ENCODE measurements at places on chromosomes 1 and 21.

DNA sequence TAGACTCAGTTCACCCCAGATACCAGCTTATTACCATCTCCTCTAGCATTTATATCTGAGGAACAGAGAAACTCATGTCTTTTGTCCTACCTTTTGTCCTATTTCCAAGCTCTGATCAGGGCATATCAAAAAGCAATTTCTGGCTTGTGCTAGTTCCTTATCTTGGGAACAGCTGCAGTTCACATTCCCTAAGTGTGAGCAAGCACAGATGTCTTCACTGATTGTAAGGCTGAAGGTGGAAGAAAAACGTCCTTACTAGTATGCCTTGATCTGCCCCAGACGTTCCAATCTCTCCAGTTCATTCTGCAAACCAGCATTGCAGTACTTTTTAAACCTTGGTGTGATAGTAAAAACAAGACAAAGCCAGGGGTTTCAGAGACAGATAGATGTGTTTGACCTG lies 139.8 kb downstream of the NCAM2 start:
- no peak for DNase-seq

DNA sequence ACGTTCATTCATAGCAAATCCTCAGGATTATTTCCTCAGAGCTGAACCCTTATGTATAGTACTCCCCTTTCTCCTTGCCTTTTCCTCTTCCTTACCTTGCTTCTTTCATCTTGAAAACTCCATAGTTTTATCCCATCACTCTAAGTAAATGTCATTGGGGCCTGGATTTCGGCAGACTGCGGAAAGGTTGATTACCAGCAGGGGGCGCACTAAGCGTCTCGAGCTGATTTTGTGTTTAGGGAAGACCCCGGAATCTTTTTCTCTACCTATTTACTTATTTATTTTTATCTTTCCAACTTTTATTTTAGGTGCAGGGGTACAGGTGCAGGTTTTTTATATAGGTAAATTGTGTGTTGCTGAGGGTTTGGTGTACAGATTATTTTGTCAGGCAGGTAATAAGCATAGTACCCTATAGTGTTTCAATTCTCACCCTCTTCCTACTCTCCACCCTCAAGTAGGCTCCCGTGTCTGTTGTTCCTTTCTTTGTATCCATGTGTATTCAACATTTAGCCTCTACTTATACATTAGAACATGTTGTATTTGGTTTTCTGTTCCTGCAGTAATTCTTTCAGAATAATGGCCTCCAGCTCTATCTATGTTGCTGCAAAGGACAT lies 11.4 kb upstream of the MTARC1 start:
- no peak for DNase-seq

DNA sequence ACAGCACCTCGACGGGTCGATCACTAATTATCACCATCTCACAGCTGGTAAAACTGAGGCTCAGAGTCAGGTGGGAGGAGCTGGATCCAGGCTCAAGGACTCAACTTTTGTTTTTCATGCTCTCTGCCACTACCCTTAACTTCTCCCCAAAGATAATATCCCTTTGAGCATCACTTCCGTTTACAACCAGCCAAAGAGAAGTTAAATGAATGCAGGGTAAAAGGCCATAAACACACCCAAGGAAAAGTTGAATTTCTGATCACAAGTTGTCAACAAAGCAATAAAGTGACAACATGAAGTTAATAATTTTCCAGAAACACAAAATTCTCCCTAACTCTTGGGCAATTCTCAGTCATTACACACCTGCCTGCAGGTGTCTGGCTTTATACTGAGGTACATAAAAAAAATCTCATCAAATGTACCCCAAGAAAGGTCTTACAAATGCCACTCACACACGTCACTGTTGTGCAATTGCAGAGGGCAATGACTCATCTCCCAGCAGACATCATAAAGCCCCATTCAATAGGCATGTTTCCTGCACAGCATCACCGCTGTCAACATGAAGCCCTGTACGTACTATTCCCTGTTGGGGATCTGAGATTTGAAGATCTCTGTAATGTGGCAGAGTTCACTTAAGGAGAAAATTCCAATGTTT lies 3.4 kb downstream of the OR2T11 start:
- DNase-seq = no peak

DNA sequence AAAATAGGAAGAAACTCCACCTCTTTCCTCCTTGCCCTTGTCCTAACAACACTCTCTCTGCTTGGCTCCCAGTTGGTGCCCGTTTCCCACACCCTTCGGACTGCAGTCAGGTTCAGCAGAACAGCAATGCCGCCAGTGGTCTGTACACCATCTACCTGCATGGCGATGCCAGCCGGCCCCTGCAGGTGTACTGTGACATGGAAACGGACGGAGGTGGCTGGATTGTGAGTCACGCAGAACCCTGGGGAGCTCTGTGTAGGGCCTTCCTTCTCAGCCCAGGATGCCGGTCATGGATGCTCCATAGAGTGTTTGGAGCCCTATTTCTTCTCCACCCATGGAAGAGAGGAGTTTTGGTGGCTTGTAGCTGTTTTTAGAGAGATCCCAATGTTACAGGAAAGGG lies 60.9 kb downstream of the TNN start:
- DNase-seq = no peak

- no peak for DNase-seq
Observed at GRCh38 chr1:118323246-118323645, 138.2 kb upstream of the SPAG17 start.

GRCh38 chr1:82775406-82776000 lies 974.8 kb downstream of the ADGRL2 start:
- peak; percentile 51 for DNase-seq

- DNase-seq = no peak
Observed at GRCh38 chr1:182430263-182431068, 19.5 kb upstream of the RGSL1 start.

- no peak for DNase-seq
Observed at GRCh38 chr1:77412820-77413530, 131.2 kb downstream of the AK5 start.

DNA sequence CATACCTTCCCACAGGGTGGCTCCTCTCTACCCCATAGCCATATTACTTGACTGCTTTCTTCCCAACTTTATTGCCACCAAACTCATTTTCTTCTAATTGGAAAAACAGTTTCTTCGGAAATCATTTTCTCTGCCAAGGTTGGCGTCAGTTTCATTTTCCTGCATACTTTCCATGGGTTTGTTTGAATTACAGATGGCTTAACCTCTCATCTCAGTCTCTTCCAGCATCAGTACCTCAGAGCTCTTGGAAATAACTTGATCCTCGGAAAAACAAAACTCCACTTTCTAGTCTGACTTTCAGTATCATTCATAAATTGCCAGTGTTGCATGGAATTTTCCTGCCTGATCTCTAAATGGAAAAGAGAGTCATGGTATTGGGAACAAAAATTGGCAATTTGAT lies 20.3 kb upstream of the PRDM2 start:
- DNase-seq = no peak

- no peak for DNase-seq
Observed at GRCh38 chr1:2294033-2294724, 66.1 kb downstream of the SKI start.

GRCh38 chr1:45669859-45670655 lies 16.3 kb downstream of the GPBP1L1 start:
- DNase-seq = no peak

DNA sequence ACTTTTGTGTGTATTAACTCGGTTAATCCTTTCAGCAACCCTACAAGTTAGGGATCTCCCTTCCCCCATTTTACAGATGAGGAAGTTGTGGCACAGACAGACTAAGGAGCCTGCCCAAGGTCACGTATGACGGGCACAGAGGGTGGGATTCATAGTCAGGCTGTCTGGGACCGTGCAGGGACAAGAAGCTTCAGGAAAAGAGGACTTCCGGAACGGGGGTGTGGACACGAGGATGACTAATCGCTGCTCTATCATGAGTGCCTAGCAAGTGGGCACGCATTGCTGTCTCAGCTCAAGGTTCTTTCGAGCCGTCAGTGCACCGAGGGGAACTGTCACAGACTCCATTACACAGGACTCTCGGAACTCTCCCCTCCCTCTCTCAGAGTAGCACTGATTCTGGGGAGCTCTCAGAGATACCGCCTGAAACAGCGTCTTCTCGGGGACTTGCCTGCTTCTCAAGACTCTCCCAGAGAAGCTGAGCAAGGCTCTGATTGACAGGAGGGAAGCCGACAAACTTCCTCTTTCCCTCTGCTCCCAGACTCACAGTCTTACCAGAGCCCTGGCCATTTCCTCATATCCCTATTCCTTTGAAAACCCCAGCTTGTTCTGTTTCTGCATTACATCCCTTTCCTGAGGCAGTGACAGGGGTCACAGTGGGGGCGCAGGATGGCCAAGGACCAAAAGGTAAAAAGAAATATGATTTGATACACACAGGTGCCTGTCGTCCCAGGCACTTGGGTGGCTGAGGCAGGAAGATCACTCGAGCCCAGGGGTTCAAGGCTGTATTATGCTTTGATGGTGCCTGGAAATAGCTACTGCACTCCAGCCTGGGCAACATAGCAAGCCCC lies 14.4 kb downstream of the FHAD1 start:
- DNase-seq = peak; percentile 66

DNA sequence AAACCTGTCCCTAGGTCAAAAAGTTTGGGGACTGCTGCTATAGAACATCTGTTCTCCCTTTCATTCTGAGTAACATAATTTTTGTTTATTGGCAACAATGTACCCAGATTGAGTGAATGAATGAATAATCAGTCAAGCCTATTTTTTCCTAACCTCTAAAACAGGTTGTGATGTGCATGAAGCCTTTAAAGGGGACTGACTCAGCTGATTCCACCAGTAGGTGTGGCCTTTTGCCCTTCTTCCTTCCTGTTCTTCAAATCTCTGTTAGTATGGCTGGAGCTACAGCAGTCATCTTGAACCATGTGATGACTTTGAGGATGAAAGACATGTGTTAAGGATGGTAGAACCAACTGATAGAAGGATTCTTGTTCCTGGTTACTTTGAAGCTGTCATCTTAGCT lies 476.1 kb downstream of the NUF2 start:
- DNase-seq = no peak

GRCh38 chr1:160128636-160129035 lies 13.1 kb downstream of the ATP1A2 start:
- DNase-seq = peak; percentile 35

DNA sequence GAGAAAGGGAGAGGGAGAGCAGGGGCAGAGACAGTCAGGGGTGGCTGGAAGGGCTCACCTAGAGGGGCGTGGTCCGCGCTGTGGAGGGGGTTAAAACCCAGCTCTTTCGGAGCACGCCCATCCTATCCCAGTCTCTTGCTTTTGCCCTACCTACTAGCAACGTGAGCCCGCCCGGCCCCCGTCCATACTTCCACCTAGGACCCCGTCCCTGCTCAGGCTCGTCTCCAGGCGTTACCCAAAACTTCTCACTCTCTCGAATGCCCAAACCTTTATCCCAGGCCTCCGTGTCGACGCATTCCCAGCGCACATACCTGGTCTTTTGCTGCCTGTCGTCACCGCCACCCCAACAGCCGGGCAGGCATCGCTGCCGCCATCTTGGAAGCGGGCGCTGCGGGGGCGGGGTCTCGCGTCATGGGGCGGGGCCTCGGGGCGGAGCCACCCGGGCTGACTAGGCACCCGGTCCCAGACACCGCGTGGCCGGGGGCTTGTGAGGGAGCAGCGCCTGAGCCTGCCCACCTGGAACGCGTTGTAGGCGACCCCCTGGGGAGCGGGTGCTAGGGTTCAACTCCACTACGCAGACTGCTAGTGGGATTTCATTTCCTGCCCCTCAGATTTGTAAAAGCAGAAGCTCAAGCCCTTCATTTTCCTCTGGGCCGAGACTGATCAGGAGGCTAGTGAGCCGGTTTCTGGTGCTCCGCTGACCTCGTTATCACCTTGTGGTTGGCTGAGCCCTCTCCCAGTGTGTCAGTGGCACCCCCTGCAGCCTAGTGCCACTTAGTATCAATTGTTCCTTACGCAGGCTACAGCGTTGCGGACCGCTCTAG lies at the start of gene B4GALT3:
B4GALT3 (minus strand) TSS at position 396 of the 824 bp plus-strand sequence. CDS start 1,447 bp downstream, outside the sequence.
- peak; percentile 96 for DNase-seq

- no peak for DNase-seq
Observed at GRCh38 chr1:111127923-111128643, 11.8 kb downstream of the DRAM2 start.

DNA sequence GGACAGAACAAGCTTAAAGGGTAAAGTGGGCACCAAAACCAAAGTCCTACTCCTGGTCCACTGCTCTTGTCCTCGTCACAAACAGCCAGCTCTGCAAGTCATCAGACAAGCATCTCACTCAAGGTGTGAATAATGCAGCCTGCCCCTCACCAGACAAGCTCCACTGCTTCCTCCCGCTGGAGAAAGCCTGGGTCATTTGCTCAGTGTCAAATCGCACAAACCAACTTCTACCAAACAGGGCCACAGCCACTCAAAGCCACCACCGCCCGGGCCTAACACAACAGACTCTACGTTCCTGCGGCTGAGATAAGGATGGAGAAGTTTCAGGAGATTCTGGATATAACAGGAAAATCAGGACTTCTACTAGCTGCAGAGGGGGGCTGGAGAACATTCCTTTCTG lies 3.3 kb downstream of the SSBP3 start:
- peak; percentile 70 for DNase-seq

DNA sequence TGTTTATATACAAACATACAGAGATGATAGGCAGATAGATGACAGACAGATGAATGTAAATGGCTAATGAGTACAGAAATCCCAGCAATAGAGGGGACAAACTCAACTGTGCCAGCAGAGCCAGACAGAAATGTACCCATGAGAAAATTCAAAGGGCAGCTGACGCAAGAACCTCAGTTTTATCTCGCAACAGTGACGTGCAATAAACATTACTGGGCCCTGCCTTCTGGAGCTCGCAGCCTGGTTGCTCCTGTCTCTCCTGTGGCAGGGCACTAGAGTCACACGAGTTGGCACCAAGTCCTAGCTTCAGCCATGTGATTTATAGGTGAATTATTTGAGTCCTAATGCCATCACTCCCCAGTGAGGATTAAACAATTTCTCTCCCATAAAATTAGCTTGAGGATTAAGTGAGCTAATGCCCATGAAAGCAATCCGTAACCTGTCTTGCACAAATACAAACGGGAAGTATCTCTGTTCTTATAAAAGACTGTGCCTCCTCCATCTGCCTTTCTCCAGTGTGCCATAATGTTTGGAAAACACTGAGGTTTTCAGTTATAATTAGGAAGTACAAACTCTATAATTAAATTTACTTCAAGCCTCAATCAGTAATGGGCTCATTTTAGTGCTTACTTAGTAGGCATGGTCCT lies 50.7 kb downstream of the VAV3 start:
- no peak for DNase-seq

DNA sequence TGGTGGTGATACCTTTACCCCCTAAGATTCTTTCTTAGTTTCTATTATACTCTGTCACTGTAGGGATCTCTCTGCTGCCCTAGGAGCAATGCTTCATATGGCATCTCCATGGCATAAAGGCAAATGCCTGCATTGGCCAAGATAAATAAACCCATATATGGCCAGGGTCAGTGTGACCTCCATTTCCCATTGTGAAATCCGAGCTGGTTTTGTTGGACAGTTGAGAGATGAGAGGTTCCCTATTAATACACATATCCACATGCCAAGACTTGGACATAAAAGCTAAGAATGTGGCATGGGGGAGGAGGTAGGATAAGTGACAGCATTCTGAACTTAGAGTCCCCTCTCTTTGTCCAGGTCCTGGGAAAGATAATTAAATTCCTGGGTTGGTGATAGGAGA lies 1.4 kb downstream of the TPM3 start:
- no peak for DNase-seq

- DNase-seq = no peak
Observed at GRCh38 chr1:113040718-113041412, 32.1 kb upstream of the LRIG2 start.

Data from kidney (tissue), 22 donors.